Hematopoietic multipotent progenitor cell (in vitro differentiated cells): ENCODE measurements at places on chromosomes 12 and 14.

DNA sequence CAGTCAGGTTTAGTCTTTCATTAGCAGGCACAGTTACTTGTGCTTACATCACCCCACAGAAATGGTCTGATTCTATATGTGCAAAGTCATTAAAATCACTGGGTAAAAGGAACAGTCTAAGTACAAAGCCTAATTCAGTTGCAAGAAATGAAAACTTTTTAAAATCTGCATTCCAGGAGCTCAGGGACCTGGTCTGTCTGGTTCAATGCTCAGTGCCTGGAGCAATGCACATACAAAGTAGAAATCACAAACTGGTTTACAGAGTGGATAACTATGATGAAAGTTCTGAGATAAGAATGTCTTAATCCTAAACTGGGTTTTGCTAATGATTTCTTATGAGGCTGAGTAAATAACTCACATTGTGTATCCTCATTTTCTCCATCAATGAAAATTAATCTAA, 28.7 kb downstream of the LMNTD1 start:
- DNase-seq = no peak

- peak; percentile 17 for DNase-seq
These were observed 258.9 kb downstream of the VRK1 start for GRCh38 chr14:97056086-97056485.

GRCh38 chr14:97066068-97066899, 269.1 kb downstream of the VRK1 start:
- no peak for DNase-seq

DNA sequence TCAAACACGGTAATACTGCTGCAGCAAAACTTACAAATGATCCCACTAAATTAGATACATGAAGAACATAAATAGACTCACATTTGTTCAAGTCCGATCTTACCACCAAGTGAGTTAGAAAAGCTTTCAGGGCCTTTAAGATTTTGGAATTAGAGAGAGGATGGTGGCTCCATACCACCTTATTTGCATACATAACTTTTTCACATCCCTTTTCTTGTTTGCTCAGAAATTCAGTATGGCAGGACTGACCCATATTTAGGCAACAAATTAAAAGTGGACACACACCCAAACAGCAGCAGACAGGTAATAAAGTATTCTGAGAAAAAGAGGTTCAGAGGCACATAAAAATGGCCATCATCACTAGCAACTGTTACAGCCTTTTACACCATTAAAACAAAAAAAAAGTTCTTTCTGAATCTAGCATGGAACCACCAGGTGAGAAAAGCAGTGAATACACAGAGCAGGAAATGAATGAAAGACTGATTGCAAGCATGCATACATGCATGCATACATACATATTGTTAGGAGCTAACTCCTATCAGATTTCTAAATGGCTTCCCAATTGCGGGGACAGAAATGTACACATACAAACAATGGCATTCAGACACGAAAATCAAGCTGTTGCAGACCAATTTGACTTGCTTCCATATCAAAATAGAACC, 23.3 kb downstream of the STXBP6 start:
- no peak for DNase-seq

DNA sequence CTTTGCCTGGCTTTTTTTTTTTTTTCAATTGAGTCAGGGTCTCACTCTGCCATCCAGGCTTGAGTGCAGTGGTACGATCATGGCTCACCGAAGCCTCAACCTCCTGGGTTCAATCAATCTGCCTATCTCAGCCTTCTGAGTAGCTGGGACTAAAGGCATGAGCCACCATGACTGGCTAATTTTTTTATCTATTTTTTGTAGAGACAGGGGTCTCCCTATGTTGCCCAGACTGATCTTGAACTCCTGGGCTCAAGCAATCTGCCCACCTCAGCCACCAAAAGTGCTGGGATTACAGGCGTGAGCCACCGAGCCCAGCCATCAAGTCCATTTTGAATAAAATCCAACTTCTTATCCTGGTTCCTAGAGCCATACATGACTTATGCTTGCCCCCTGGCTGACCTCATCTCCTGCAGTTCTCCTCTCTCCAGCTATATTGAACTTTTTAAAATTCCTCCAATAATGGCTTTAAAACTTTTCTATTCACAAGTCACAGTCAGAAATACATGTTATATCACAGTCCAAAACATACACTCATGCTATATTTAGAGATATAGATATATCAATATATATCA, 10.4 kb upstream of the RND1 start:
- no peak for DNase-seq

- DNase-seq = no peak
These were observed 536.8 kb upstream of the ATP2B1 start for GRCh38 chr12:90245391-90245790.

- no peak for DNase-seq
These were observed 1.4 kb downstream of the MEG3 start for GRCh38 chr14:100827101-100828021.

DNA sequence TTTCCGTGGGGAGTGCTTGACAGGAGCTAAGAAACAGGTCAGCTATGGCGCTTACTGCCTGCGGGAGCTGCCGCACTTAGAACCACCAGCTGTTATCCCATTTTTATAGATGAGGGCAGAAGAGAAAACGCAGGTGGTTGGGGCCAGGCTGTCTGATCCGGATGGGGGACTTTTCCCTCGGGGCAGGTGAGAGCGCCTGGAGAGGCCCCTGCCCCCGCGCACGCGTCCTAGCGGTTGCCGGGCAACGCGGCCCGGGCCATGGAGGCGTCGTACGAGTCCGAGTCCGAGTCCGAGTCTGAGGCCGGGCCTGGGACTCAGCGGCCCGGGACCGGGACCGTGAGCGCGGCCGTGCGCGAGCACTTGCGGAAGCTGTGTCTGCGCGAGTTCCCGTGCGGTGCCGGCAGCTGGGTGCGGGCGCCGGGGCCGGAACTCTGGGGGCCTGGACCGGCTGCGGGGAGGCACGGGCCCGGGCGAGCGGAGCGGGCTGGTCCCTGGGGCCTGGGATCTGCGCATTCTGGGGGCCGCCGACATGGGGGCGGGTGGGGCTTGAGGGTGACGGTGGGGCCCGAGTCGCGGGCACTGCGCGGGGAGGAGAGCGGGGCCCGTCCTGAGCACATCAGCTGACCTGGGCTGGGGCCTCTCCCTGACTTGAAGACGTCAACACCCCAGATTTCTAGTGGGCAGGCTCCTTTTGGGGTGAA, at the start of gene LRRC43:
Gene LRRC43, plus strand, starts transcription at position 237 of the 701 bp plus-strand sequence. Its CDS starts 22 bp downstream, at position 259.
- peak; percentile 45 for DNase-seq

- DNase-seq = peak; percentile 54
These were observed 16.5 kb downstream of the SELPLG start for GRCh38 chr12:108616941-108617858.

- no peak for DNase-seq
These were observed 94.7 kb downstream of the SYNE3 start for GRCh38 chr14:95421741-95422140.

- DNase-seq = peak; percentile 1
These were observed 22.5 kb upstream of the NKX2-8 start for GRCh38 chr14:36604757-36605505.

DNA sequence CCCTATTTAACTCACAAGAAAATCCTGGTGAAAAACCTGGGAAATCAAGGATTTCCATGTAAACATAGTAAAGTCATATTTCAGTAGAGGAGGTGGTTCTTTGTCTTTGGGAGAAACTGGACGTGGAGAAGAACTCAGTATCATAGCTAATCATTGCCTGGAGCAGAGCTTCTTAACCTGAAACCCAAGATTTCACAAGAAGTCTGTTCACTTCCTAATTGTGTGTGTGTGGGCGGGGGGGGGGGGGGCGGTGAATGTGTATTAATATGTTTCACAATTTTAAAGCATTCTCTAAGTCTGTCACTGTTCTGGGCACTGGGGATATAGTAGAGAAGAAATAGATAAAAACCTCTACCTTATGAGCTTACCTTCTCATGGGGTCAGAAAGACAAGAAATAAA, 96.7 kb upstream of the PPP4R3A start:
- DNase-seq = no peak

DNA sequence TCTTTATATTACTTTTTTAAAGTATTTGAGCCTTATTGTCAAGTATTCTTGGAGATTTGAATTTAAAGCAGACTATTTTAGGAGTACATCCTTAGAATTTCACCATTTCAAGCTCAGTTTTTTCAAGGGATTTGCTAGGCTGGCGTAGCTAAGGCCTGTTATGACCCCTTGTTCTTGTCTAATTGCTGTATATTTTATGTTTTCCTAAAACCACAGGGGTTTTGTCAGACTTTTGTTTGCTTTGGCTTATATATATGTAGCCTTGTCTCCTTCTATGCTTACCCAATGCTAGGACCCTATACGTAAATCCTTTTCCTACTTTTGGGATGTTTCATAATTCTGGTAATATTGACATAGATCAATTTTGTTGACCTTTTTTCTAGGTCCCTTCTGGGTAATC, 147.0 kb upstream of the SYT10 start:
- DNase-seq = no peak

DNA sequence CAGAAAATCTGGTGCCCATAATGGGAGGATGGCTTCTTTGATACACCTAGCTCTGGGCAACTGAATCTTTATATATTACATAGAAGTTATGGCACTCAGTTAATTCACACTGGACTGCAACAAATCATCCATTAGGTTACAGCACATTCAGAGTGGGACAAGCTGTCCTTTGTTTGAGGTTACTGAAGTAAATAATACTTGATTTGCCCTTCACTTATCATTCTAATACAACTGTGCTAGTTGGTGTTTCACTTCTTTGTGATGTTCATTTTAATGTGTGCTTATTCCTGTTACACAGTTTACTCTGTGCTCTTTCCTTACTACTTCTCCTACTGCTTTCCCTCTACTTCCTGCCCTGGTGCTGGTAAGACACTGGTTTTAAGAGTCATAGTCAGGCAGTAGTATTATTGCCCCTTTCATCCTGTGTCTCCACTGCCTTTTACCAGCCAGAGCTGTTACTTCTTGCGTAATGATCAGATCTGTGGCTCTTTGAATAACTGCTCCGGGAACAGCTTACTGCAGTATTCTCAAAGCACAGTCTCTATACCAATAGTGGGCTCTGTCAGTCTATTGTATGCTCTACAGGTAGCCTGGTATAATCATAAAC, 36.4 kb upstream of the GXYLT1 start:
- DNase-seq = no peak

- DNase-seq = peak; percentile 91
These were observed 2.0 kb downstream of the TPI1 start for GRCh38 chr12:6869049-6870021.

DNA sequence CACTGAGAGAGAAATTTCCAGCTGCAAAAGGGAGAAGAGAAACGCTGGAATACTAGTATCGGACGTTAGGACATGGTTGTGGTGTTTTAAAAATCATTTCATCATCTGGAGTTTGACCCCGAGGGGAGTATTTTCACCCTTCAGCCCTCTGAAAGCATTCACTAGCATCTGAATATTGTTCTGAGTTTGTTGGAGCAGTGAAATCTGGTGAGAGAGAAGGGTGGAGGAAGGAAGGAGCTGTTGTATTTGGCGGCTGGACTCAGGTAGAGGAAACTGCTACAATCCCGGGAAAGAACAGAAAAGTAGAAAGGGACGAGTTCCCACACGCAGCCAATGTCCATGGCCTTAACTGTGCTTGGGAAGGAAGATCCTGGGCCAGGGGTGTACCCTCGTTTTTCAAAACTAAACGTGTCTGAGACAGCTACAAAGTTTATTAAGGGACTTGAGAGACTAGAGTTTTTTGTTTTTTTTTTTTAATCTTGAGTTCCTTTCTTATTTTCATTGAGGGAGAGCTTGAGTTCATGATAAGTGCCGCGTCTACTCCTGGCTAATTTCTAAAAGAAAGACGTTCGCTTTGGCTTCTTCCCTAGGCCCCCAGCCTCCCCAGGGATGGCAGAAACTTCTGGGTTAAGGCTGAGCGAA, 896 bp upstream of the CDKN1B start:
- DNase-seq = no peak

GRCh38 chr14:68939893-68940613, 39.0 kb downstream of the ACTN1 start:
- DNase-seq = no peak

DNA sequence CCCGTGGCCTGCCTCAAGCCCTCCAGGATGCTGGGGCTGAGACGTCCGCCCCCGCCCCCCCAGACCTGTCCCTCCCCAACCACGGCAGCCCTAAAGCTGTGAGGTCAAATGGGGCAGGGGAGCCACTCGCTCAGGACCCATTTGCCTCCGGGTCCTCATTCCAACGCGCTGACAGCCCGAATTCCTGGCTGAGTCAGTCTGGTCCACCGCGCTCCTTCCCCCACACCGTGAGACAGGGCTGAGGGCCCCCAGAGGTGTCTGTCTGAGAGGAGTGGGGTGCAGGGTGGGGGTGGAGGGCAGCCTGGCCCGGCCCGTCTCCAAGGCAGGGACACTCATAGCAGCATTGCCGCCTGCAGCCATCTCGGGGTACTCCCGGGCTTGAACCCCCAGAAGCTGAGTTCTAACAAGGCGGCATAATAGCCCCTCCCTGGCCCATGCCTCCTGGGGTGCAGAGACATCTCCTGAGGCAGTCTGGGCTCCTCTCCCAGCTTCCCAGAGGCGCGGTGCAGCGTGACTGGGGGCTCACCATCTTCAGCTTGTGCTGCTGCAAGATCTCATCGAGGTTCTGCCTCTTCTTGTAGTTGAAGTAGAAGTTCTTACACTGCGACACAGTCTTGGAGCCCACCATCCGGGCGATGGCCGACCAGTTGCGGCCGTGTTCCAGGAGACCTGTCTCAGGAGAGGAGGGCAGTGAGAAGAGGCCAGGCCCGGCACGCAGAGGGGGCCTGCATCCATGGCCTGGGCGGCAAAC, 90.5 kb downstream of the RFLNA start:
- no peak for DNase-seq

DNA sequence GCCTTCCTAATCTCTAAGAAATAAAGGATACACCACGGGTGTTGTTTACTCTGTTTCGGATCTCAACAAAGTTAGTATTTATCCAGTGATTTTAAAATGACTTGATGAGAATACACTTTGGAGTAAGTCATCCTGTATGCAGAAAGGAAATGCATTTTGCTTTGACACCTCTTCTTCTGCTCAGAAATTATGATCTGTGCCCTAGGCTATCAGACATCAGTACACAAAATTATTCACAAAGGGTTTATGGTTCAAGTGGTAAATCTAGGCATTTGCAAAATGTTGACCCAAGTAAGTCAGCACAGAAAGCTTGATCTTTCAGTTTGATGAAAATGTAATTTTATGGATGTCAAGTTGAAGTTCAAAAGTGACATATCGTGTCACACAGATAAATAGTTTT, 248.5 kb downstream of the ATP23 start:
- DNase-seq = no peak

GRCh38 chr14:99177886-99178835, 93.8 kb downstream of the BCL11B start:
- DNase-seq = no peak

GRCh38 chr12:51270067-51270950, at the start of gene SMAGP:
Gene SMAGP, minus strand, starts transcription at chr12:51270415. Its CDS starts 1,137 bp downstream, at chr12:51269278.
- DNase-seq = no peak

- DNase-seq = no peak
These were observed 9.9 kb downstream of the DIP2B start for GRCh38 chr12:50514526-50515276.

- DNase-seq = no peak
These were observed 6.0 kb downstream of the MMAB start for GRCh38 chr12:109567296-109567695.
